ENCODE measurements at places on chromosomes 4 and X. TPM values are rescaled to one million over a fixed set of nuclear protein-coding genes. Genes with fewer than 3 reads are reported as not detected.

- H3K4me1 ChIP-seq: no peaks in the 10 kb centered on the region
- H3K4me3 ChIP-seq: no peak overlapping the region
- no peaks in the 10 kb centered on the region for H3K36me3 ChIP-seq
- no peak for DNase-seq
- H3K27me3 ChIP-seq: no peaks in the 10 kb centered on the region
Observed at GRCh38 chrX:14712096-14712495, 160.8 kb downstream of the FANCB start.

DNA sequence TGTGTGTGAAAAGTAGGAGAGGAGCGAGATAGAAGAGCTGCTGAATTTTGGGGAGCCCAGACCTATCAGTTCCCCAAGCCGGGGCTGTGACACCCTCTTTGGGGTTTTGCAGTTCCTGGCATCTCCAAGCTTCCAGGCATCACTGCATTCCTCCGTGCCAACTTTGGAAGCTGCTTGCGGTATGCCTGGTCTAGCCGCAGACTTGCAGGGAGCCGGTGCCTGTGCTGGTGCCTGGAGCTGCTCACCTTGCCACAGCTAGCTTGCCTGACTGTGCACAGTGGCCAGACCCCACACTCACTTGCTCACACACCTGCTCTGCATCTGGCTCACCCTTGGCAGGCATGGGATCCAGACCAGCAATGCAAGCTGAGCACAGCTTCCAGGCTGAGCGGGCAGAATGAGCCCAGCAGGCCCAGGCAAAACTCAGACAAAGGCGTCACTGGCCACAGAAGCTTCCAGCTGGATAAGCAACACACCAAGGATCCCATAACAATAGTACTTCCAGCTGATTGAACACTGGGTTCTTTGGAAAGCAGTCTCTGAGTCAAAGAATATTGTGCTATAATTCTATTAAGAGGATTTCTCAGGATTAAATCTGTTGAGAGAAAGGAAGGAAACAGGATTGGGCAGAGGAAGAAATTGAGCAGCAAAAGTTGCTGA, 390.9 kb downstream of the TEX13C start:
- H3K36me3 ChIP-seq: no peaks in the 10 kb centered on the region
- H3K27me3 ChIP-seq: no peaks in the 10 kb centered on the region
- no peak for DNase-seq

DNA sequence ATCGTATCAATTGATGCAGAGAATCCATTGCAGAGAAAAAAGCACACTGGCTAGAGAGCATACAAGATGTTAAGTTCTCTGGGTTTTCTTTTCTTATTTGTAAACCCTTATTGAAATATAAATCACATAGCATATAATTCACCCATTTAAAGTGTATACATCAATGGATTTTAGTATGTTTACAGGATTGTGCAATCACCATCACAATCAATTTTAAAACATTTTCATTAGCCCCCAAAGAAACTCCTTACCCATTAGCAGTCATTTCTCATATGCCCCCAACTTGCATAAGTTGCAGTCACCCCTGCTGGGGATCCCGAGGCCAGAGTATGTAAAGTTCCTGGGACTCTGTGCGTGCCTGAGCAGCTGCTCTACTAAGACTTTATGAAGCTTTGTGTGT, 34.9 kb upstream of the TRO start:
- H3K36me3 ChIP-seq: no peaks in the 10 kb centered on the region
- DNase-seq: no peak
- H3K4me1 ChIP-seq: no peaks in the 10 kb centered on the region
- H3K27me3 ChIP-seq: peaks cover 4% of the 10 kb centered on the region
- H3K27ac ChIP-seq: no peak overlapping the region

GRCh38 chr4:526189-526909, 27.3 kb downstream of the PIGG start:
- H3K27ac ChIP-seq: no peak overlapping the region
- peaks cover 45% of the 10 kb centered on the region for H3K36me3 ChIP-seq
- no peaks in the 10 kb centered on the region for H3K27me3 ChIP-seq
- no peak overlapping the region for H3K4me3 ChIP-seq

DNA sequence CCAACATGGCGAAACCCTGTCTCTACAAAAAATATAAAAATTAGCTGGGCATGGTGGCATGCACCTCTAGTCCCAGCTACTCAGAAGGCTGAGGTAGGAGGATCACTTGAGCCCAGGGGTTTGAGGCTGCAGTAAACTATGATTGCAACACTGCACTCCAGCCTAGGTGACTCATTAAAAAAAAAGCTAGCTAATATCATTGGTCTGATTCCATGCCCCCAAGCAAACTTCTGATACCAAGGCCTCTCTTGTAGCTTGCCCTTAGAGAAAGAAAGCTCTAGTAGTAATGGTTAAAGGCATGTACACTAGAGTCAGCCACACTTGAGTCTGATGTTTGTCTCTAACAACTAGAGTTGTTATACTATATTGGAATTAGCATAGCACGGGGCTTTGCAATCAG, 32.6 kb upstream of the PHF8 start:
- H3K4me1 ChIP-seq: no peaks in the 10 kb centered on the region
- H3K27me3 ChIP-seq: no peaks in the 10 kb centered on the region
- no peaks in the 10 kb centered on the region for H3K36me3 ChIP-seq
- no peak overlapping the region for H3K27ac ChIP-seq
- no peak overlapping the region for H3K4me3 ChIP-seq

DNAAF6 gene
- not detected for total RNA-seq

TRPC3 gene
- 0.16 TPM for total RNA-seq

POU3F4 gene
- not detected for total RNA-seq
